Stimulated activated CD8-positive, alpha-beta memory T cell treated with anti-CD3 and anti-CD28 coated beads, Interleukin-12 subunit alpha, Interleukin-12 subunit beta, amount 100 ng/mL, for 4 hours (primary cell): ENCODE measurements at places on chromosomes 3 and 15.

DNA sequence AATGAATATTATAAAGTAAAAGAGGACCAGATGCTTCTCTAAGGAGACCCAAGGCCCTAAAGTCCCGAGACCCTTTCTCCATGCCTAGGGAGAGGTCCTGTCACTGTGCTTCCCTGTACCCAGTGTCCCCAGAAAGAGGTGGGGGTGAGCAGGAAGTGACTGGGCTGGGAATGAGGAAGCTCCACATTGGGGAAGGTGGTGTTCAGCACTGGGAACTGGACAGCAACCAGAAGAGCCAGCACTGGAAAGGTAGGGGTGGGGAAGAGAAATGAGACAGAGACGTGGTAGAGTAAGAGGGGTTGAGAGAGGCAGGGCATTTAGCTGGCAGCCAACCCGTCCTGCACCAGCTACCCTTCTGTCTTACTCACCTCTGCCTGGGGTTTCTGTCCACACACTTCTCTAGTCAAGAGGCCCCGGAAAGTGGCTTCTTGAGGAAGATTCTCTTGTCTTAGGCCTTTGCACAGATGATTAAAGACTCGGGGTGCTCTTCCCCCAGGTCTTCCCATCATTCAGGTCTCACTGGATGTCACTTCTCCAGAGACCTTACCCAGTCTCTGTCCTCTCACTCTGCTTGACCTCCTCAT, 12.2 kb downstream of the RRP9 start:
- DNase-seq, result no peak

- DNase-seq, result no peak
Observed at GRCh38 chr3:187696021-187696420, 6.3 kb downstream of the RTP2 start.

- no peak for DNase-seq
Observed at GRCh38 chr15:40238532-40239403, at the start of gene PAK6. TSS of gene PAK6 (plus strand) at chr15:40239063. CDS start at chr15:40264786, 25,723 bp downstream.

GRCh38 chr3:53646723-53647122, 152.3 kb downstream of the CACNA1D start:
- no peak for DNase-seq

- DNase-seq, result peak; percentile 75
Observed at GRCh38 chr15:75454471-75455378, 3.2 kb upstream of the SIN3A start.

GRCh38 chr3:28291577-28291976, 50.2 kb downstream of the CMC1 start:
- DNase-seq, result no peak

DNA sequence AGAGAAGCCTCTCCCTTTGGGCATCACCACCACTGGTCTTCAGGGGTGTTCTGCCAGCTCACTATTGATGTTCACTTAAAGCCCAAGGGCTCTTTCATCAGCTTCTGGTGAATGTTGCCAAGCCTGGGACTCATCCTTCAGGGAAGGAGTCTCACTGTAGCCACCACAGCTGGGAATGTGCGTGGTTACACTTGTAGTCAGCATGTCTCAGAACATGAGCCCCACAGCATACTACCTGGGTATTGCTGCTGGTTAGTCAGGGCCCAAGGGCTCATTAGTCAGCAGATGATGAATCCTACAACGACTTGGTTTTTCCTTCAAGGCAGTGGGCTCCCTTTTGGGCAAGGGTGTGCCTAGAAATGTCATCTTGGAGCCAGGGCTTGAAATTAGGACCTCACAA, 412.9 kb downstream of the VGLL3 start:
- no peak for DNase-seq

DNA sequence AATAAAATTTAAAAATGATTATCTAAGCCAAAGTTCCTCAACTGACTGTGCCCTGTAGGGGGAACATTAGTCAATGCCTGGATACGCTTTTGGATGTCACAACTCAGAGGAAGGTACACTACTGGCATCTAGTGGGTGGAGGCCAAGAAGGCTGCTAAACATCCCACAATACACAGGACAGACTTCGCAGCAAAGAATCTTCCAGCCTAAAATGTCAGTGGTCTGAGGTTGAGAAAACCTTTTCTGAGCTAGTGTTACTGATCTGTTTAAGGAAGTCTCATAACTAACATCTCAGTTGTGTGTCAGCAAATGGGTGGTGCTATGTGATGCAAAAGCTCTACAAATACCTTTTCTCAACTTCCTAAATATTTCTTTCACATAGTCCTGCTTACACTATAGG, 20.9 kb upstream of the LDHAL6B start:
- DNase-seq, result no peak

DNA sequence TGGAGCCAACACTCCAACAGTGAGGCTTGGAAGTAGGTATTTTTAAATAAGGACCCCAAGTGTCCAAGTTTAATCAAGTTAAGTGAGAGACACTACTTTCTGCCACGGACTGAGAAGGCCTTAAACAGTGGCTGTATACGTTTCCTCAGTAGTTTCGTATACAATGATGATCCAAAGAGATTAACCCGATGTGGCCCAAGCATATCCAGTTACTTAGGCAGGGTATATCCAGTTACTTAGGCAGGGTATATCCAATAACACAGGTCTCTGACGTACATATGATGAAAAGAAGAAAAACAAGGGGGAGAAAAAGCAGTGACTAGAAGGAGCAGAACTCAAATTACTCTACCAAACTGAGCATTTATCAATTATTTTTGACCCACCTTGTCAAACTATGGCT, 591.4 kb downstream of the FOXP1 start:
- no peak for DNase-seq

GRCh38 chr15:71207141-71207540, 91.9 kb downstream of the THSD4 start:
- no peak for DNase-seq

DNA sequence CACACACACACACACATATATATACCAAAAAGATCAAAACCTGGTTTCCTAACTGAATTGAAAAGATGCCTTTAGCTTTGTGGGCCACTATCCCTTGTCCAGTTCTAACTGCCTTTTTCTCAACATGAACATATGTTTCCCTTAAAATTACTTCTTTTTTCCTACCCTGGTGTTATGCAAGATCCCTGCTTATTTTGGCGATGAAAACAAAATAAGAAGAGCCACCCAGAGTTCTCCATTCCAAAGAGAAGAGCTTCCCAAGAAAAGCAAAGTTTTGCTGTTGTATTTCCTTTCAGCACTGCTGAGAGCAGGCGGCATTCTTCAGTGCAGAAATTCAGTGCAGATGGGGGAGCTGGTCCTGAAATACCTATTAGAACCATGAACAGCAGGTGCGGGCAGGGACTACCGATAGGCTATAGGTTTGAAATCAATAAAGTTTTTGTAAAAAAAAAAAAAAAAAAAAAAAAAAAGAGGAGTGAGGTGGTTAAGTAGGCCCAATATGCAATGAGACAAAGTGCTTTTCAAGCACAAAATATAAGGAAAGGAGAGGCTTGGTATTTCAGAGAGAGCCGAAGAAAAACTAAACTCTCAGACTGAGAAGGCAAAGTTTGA, 238.0 kb downstream of the FOXP1 start:
- DNase-seq, result no peak

DNA sequence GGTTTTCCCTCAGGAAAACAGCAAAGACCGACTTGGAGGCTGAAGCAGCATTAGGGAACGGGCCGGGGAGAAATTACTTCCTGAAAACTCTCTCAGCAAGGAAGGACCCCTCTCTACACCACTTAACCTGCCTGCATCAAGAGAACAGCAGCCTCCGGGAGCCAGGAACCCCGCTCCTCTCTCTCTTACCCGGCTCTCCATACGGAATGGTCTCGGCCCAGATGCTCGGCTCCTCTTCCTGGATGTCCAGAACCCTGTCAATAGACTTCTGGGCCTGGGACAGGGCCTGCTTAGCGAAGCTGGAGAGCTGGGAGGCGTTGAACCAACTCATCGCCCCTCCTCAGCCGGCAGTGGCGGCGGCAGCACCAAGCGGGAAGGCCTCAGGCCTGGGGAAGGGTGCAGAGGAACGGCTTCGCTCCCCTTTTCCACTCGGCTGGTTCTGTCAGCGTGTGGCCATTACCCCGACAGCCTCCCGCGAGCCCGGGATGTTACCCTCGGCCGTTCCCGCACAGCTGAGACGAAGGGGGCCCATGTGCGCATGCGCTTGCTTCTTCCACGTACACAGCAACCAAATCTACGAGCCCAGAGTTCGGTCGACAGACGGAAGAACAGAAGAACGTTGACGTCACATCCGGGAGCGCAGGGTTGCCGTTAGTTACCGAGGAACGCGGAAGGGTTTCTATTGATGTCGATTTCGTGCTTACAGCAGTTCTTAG, at the start of gene TMF1:
Gene TMF1, minus strand, starts transcription at position 578 of the 716 bp plus-strand sequence. Its CDS starts 247 bp downstream, at position 331.
- DNase-seq, result peak; percentile 91

- no peak for DNase-seq
Observed at GRCh38 chr15:85630311-85630710, 164.4 kb downstream of the KLHL25 start.

GRCh38 chr3:104612218-104612617, 754.5 kb upstream of the ALCAM start:
- DNase-seq, result no peak

DNA sequence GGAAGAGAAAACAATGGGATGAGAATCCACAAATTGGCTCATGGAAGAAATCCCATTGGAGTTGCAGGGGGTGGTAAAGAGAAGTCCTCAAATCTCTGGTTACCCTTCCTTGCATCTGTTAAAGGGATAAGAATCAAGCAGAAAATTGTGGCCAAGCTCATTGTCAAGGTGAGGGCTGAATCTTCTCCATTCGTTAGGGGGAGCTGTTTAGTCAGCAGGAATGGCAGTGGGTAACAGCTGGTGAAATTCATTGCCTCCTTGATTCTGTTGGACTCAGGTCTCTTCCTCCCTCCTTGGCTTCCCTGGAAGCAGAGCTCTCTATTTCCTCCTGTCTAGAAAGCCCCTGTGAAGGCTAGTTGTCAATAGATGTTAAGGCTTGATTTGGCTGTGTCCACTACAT, 343.1 kb upstream of the SEMA6D start:
- no peak for DNase-seq

DNA sequence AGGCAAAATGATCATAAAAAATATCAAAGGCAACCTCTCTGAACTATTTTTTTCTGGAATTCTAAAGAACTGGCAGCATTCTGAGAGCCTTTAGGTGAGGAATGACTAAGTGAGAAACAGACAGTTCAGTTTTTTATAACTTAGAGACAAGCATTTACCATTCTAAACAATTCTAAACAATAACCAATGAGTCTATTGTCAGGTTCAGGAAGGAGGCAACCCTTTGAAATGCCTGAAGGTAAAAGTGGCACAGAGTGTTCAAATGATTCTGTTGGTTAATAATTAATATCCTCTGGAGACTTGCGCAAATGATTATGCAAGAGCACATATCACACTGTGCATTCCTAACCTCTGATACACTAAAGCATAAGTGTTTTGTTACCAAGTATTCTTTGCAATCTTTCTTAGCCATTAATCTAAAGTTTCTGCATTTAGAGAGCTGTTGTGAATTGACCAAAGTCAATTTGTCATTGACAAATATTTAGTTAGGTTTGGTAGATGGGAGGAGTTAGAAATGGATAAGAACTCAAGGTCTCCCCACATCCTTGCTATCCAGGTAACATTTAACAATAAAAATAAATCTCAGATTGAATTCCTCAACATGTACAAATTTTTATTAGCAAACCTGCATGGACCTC, 9.2 kb upstream of the TGFBR2 start:
- no peak for DNase-seq

DNA sequence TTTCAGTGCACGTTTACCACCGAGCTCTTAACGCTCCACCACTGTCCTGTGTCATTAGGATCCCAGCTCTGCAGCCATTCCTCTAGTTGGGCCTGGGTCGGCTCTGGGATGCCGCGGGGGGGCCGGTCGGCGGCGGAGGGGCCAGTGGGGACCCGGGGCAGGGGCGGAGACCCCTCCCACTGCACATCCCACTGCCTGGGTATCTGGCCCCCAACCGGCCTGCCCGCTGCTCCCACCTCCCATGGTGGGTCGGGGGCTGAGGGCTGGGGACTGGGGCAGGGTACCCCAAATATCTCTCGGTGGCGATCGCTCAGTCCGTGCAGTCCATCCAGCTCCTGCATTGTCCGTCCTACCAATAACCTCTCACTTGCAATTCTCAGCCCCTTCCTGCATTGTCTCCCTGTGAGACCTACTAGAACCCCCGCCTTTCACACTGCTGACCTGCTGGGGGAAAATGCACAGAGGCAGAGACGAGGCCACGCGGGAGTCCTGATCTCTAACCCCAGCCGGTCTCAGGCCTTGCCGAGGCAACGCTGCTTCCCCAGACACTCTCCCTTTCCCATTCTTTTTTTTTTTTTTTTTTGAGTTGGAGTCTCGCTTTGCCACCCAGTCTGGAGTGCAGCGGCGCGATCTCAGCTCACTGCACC, 24.0 kb upstream of the MUC20 start:
- DNase-seq, result no peak

DNA sequence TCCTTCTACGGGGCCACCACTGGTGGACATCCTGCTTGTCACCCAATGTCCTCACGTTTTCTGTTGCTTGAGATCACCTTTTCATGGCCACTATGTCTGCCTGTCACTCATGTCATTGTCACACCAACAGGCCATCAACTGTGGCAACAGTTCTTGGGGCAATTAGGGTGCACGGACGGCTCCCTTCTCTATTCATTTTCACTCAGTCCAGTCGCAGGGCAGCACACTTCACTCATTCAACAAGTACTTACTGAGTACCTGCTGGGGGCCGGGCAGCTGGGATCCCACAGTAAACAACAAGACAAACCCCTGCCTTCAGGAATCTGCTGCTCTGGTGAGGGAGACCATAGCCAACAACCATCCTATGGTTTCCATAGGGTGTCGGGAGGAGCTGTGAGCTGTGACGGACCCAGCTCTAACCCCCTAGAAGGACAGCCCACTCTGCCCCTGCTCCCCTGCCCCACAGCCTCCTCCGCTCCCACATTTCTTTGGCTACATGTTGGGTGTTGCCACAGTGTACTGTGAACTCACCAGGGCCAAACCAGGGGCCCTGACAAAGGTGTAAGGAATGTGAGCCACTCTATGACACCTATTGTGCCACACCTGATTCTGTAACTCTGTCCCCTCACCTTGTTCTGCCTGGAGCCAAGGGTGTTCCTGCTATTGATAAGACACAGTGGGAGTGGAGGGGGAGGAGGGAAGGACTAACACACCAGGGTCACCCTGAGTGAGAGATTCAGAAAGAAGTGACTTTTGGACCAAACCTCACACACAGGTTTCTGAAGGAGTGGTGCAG, 1.9 kb downstream of the VILL start:
- no peak for DNase-seq

DNA sequence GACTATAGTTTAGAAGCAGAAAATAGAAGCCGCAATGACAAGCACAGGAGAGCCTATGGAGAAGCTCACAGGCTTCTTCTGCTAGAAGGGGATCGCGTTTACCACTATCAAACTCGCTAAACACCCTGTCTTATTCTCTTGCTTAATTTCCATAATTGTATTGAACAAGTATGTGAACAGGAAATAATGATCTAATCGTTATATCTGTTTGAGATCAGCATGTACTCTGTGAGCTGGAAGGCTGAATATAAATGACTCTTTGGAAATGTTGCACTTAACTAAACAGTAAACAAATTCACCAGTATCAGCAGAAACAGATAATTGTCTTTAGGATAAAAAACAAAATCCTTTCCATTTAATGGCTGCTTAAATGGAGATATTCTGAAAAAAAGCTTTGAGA, 15.0 kb downstream of the NEK10 start:
- DNase-seq, result no peak

- no peak for DNase-seq
Observed at GRCh38 chr3:32048487-32049182, 57.8 kb upstream of the GPD1L start.
